ENCODE measurements at places on chromosomes 12 and 14.

- DNase-seq, result no peak
These were observed 126.4 kb downstream of the TMEM132C start for GRCh38 chr12:128393346-128393745.

- no peak for DNase-seq
These were observed 62.0 kb upstream of the BCL11B start for GRCh38 chr14:99333841-99334635.

- DNase-seq, result no peak
These were observed 1600.5 kb upstream of the SEL1L start for GRCh38 chr14:83133981-83134645.

GRCh38 chr14:105203057-105203531 lies 22.0 kb upstream of the NUDT14 start:
- DNase-seq, result no peak

Measured in activated CD4-positive, alpha-beta T cell treated with anti-CD3 and anti-CD28 coated beads, Interleukin-2, amount 50 U/mL, for 24 hours (primary cell).